Colonic mucosa (tissue), 4 donors: ENCODE measurements at places on chromosomes 3 and 15.

DNA sequence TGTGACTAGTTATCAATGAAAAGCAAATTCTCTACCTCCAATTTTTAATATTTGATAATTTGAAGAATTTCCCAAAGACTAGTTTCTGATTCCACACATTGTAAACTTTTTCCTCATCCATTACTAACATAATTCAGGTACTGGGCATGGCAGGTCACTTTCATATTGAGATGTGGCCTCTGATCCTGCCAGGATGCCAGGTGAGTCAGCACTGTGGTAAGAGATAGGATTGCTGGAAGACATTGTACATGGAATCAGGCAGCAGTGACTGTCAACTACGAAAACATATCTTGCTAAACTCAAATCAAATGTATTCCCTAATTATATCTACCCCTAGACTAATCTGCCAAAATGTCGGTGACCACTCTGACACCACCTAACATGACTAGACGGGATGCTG lies 33.2 kb upstream of the POU1F1 start:
- no peak for DNase-seq

DNA sequence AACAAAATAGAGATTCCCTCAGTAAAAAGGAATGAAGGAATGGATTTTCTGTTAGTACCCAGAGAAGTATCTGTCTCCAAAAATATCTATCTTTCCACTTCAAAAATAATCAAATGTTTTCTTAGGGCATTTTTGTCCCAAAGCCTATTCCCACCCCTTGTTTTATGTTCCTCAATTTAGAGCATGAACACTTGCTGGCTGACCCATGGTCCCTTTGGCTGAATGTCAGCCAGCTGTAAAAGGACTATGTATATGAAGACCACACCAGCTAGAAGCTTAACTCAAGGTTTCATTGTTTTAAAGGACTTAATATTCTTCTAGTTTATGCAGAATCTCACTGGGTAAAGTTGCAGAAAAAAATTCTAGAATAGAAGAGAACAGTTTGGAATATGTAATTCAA lies 931.2 kb downstream of the MCTP2 start:
- DNase-seq = no peak

GRCh38 chr3:13332158-13332557 lies 88.0 kb downstream of the NUP210 start:
- no peak for DNase-seq

DNA sequence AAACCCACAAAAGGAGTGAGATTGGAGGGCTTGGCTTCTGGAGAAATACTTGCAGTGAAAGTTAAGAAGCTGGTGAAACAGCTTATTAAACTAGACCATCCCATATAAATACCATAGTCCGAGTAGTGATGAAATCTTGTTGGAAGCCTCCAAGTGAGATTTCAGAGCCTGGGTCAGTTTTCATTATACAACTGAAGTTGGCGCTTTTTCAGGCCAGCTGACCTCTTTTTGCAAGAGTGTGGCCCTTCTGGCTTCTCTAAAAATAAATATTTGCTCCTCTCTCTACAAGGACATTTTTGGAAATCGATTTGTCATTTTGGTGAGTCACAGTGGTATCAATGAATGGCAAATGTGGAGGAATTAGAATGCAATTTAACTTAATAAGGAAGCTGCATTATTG lies 51.2 kb upstream of the THRB start:
- peak; percentile 33 for DNase-seq
